ENCODE measurements at places on chromosomes 1 and 21.

GRCh38 chr21:33587792-33588484 is 546 bp downstream of the DONSON start:
- peak; percentile 5 for DNase-seq

DNA sequence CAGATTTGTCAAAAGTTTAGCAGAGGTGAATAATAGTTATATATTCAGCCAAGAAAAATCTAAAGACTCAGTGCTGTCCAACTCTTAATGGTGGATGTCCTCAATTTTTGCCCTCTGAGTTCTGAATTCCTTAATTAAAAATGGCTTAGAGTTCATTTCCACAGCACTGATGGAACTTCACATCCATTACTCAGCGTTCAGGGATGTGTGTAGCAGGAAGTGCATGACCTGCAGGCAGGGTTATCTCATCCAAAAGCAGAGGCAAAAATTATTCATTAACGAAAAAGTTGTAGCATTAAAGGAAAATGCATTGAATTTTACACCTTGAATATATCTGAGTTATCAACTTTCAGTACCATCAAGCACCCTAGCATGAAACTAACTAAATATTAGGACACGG is 96.7 kb downstream of the ZP4 start:
- peak; percentile 14 for DNase-seq

DNA sequence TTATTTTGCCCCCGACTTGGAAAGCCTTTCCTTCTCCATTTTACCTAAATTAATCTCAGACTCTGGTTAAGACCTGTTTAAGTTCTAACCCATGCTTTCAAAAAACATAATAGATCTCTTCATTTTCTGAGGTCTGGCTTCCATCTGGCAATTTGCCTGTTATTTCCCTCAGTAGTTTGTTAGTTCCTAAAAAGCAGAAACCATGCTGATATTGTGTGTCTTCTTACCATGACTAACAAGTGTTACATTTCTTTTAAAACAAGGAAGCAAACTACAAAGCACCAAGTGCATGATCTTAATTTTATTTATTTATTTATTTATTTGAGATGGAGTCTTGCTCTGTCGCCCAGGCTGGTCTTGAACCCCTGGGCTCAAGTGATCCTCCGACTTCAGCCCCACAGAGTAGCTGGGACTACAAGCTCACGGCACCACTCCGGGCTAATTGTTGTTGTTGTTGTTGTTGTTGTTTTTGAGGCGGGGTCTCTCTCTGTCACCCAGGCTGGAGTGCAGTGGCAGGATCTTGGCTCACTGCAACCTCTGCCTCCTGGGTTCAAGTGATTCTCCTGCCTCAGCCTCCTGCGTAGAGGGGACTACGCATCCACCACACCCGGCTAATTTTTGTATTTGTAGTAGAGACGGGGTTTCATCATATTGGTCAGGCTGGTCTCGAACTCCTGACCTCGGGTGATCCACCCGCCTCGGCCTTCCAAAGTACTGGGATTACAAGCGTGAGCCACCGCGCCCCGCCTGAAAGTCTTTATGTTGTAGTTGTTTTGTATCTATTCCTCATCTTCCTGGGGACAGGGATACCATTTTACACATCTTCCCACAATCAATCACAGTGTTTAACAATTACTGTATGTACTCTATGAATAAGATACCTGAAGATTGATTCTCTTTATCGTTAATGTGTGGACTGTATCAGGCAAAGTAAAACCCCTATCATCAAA is 1.3 kb upstream of the PATJ start:
- DNase-seq = no peak

DNA sequence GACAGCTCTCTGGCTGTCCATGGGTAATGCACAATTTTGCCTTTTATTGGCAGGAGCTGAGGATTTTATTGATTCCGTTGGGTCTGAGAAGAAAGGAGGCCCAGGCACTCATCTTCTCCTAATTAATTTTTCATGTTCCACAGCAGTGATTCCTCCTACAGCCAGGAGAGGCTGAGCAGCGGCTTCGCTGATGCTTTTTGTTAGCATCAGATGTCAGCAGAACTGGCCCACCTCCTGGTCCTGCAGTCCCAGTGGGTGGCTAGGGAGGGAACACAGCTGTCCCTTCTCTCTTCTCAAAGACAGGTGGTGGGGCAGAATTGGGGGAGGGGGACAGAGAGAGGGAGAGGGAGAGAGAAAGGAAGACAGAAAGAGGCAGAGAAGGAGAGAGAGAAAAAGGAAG is 5.7 kb downstream of the MT1HL1 start:
- no peak for DNase-seq

DNA sequence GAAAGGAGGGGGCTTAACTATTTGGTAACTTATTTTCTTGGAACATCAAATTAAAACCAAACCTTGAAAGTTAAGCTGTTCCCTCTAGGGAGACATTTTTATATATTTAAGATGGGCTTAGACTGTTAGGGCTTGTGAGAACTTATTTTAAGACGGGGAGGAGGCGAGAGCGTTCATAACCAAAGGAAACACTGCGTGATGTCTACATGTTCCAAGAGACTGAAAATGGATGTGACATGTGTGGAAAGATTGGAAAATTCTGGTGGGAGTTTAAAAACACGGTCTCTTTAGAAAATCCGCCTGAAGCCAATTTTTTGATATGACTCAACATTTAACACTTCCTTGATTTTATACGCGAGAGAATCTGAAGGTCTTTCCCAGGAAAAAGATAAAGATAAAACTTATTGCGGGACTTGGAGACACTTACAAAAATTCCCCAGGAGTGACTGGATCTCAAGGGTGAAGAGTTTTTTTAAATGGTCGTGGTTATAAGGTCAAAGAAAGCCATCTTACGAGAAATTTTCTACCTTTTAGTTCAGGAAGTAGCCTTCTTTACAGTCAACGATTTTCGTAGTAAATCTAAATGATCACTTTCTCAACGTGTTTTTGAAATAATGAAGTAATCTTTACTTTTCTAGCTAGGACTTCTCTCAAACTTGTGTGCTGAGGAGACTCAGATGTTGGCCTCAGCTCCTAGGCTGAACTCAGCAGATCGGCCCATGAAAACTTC is 828 bp downstream of the PNRC2 start:
- peak; percentile 55 for DNase-seq

DNA sequence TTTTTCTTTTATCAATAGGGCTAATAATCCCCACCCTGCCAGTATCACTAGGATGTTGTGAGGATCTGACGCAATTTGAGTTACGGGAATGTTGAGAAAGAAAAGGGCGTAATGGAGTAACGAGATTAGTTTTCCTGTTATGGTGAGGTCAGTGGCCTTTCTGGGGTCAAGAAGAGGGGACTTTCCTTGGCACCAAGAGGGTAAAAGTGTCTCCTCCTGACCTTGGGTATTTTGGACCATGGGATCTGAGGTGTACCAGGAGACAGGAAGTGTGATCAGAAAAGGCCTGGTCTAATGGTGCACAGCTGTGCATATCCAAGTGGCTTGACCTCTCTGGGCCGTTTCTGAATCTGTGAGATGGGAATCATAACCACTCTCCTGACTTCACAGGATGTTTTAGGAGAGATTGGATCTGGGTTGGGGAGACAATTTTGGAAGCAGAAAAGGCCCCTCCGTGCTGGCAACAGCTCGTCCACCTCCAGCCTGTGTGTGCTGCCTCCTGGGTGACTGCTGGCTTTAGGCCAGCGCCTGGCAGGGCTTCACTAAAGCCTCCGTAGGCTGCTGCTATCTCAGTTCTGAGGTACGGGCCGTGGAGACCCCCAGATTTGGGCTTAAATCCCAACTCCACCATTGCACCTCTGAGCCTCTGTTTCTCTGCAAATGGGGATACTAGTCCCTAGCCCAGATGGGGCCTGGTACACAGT is 37.1 kb downstream of the ALPL start:
- no peak for DNase-seq

DNA sequence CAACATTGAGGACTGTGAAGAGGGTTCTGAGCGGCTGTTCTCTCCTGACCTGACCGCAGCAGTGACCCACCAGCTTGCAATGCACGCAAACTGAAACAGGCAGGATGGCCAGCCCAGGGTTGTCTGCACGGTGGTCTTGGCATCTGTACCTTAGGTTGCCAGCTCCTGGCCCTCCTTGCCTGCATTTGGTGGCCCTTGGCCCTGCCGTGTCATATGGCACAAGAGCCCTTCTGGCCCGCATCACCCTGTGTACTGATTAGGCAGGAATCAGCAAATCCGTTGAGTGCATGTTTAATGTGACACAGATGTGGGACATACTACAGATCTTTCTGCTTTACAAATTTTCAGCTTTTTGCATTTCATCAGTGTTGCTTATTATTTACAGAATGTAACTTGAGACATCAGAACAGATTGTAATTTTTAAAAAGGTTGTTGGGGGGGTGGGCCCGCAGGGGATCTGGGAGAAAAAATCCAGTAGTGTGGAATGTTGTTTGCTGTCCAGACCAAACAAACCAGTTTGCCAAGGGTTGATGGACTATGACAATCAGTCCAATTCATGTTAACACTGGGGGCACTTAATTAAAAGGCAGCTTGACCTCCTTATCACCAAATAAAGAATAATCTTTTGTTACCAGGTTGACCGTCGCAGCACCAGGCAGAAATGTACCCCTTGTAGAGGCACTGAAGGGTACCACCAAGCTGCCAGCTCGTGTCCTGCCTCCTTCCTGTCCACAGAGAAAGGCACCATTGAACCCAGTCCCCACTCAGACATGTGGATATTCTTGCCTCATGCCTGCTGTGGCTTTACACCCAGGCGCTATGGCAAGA is 132.6 kb downstream of the DHRS3 start:
- no peak for DNase-seq

- peak; percentile 20 for DNase-seq
Observed at GRCh38 chr1:67347688-67348472, 40.2 kb downstream of the IL12RB2 start.

GRCh38 chr1:199054694-199055093 is 415.9 kb downstream of the PTPRC start:
- peak; percentile 6 for DNase-seq

- DNase-seq = no peak
Observed at GRCh38 chr1:227521782-227522181, 41.6 kb upstream of the ZNF678 start.

DNA sequence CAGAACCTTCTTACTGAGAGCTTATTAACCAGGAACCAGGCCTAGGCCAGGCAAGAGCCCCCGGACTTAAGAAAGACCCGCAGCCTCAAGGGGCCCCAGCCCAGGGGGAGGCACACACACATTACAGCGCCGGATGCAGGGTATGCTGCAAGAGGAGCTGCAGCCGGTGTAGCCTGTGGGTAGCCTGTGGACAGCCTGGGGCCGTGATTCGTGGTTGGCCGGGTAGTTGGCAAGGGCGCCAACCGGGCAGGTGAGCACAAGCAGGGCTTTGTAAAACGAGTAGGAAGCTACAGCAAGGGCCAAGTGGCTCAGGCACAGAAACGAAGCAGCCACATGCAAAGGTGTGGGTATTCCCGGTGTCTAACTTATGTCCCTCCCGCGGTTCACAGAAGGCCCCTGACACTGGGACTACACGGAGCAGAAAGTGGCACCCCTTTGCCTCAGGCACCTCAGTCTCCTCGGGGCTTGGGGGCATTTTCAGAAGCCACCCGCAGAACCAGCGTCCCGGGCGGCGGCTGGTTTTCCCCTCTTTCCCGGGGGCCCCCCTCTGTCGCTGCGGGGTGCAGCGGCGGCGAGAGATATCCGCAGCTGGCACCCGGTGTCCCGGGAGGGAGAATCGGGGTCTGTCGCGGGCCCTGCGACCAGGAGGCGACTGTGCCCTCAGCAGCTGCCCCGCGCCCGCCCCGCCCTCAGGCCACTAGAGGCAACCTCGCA is 40.8 kb downstream of the KIAA1614 start:
- DNase-seq = no peak

GRCh38 chr21:22224261-22224660 is 1226.1 kb downstream of the NCAM2 start:
- DNase-seq = no peak

- DNase-seq = no peak
Observed at GRCh38 chr1:159067699-159068621, 8.6 kb downstream of the AIM2 start.

- no peak for DNase-seq
Observed at GRCh38 chr21:33916200-33916567, 580 bp upstream of the ATP5PO start.

DNA sequence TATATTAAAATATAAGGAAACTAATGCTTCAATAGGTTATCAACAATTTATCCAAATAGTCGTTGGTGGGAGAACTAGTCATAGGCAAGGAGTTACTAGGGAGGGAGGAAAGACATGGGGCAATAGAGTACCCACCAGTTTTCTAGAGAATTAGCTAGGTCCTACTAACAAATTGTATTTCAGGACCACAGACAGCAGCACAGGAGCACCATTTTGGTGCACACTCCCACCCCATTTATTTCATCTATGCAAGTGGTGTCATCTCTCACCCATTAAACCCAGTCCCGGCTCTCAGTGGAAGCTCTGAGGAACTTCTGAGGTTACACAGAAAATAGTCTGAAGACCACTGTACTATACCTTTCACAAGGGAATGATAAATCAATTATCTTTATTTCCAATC is 89.0 kb upstream of the BCAR3 start:
- no peak for DNase-seq

- peak; percentile 67 for DNase-seq
Observed at GRCh38 chr1:119136401-119136800, 4.1 kb downstream of the WARS2 start.

DNA sequence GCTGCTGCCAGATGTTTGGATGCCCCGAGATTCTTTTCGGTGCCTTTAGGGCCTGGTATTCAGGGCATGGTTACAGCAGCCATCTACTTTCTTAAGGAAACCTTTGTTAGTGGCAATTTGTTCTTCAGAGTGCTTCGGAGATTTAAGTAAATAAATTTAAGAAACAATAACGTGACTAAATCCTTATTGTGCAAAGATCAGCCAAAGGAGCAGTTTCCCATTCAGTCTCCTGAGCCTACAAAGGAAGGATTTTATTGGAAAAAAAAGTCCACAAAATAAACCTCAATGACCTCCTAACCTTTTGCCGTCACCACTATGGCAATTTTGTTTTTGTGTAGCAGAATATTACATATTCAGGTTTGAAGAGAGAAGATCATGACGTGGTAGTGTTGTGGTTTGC is 231.1 kb downstream of the PBX1 start:
- DNase-seq = no peak

- peak; percentile 28 for DNase-seq
Observed at GRCh38 chr1:183480971-183481441, 8.7 kb downstream of the SMG7 start.

DNA sequence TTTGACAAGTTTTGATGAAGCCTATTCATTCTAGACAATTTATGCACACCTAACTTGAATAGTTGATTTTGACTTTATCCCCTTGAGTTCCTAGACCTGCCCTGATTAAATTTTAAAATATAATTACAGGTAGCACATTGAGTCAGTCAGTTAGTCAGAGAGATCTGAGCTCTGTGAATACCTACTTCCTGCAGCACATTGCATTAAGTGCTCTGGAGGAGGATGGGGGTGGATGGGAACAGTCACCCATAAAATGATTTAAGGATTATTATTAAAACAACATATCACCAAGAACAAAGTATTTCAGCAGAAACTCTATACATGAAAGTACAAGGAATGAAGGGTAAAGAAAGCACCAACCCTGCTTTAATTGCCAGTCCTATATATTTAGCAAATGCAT is 11.8 kb upstream of the RPF1 start:
- no peak for DNase-seq

DNA sequence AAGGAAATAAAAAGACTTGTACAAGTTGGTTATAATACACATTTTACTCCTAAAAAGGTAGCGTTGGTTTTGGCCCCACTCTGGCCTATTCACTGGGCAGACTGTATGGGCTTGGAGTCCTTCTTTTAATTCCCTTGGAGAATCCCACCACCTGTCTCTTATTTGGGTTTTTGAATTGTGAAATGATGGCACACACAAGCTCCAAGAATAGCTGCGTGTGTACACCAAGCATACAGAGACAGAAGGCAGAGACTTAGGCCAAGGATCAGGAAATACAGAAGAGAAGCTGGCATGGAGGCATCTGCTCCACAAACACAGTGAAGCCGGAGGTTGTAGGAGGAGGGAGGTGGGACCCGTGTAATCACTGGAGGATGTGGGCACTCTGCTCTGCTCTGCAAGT is 29.1 kb downstream of the DDR2 start:
- DNase-seq = no peak

Measured in NCI-H226 (cell line).